ENCODE measurements at places on chromosomes 11 and 22.
A peak's percentile ranks its signal among the peaks of the same experiment; 100 is the strongest.

- peaks cover 10% of the 10 kb centered on the region for H3K4me1 ChIP-seq
- H3K4me3 ChIP-seq: peak within 1 kb of the TSS; percentile 51
- peak; percentile 88 for DNase-seq
- H3K27me3 ChIP-seq: peaks cover 15% of the 10 kb centered on the region
- H3K27ac ChIP-seq: no peak within 1 kb of the TSS
Measured at GRCh38 chr11:45285930-45286632, at the start of gene SYT13. Gene SYT13, minus strand, starts transcription at chr11:45286341. Its CDS starts 134 bp downstream, at chr11:45286207.

DNA sequence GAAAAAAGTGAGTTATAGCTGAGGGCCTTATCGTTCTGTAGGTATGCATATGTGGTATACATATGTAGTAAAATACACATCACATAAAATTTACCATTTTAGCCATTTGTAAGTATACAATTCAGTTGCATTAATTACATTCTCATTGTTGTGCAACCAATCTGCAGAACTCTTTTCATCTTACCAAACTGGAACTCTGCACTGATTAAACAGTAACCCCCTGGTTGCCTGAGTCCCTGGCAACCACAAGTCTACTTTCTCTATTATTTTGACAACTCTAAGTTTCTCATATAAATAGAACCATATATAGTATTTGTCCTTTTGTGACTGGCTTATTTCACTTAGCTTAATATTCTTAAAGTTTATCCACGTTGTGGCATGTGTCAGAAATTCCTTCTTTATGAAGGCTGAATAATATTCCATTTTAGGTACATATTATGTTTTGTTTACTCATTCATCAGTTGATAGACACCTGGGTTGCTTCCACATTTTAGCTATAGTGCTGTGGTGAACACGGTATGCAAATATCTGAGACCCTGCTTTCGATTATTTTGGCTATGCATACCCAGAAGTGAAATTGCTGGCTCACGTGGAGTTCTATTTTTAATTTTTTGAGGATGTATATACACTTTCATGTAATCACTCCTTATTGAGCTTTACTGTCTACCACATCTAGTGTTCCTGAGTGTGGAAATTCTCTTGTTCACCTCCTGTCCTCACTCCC, 1.6 kb upstream of the DDX10 start:
- no peak for DNase-seq
- H3K27me3 ChIP-seq: no peaks in the 10 kb centered on the region
- H3K4me1 ChIP-seq: peaks cover 8% of the 10 kb centered on the region
- H3K4me3 ChIP-seq: no peak overlapping the region
- H3K27ac ChIP-seq: no peak overlapping the region

GRCh38 chr22:41565403-41566054, 4.7 kb downstream of the CSDC2 start:
- H3K27me3 ChIP-seq: no peaks in the 10 kb centered on the region
- H3K4me3 ChIP-seq: no peak overlapping the region
- no peak for DNase-seq
- H3K27ac ChIP-seq: no peak overlapping the region
- H3K4me1 ChIP-seq: peaks cover 68% of the 10 kb centered on the region

DNA sequence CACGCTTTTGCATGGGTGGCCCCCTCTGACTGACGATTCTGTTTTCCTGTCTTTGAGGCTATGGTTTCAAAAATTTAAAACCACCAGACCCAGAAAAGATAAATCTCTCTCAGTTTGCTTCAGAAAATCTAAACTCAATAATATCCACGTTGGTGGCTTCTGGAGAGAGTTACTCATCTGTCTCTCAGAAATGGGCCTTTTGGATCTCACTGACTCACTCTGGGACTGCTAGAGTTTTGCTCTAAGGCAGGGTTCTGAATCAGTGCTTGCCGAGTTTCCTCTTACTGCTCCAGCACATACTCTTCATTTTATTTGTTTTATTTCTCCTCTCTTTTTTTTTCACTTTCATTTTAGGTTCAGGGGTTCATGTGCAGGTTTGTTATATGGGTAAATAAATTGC, 305.7 kb downstream of the BLID start:
- H3K27me3 ChIP-seq: no peaks in the 10 kb centered on the region
- no peaks in the 10 kb centered on the region for H3K4me1 ChIP-seq

DNA sequence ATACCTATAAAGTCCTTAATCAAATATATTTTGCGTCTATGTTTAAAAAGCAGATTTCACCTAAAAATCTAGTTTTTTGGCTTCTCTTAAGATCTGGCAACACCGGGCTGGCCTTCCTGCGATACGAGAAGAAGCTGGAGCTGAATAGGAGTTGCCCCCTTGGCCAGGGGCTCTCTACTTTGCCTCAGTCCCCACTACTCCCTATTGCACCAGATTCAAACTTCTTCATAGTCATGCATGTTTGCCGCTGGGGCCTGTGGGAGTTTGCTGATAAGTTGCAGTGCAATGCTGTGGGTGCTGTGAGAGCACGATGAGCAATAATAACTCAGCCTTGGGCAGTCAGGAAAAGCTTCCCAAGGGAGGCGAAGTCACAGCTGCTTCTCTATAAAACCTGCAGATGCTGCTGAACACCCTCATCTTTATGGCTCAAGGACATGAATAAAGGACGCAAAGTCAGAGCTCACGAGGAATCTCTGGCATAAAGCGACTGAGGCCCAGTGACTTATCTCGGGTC, 15.2 kb upstream of the EIF3D start:
- H3K4me3 ChIP-seq: no peak overlapping the region
- no peaks in the 10 kb centered on the region for H3K27me3 ChIP-seq
- DNase-seq: no peak
- no peaks in the 10 kb centered on the region for H3K36me3 ChIP-seq
- H3K27ac ChIP-seq: no peak overlapping the region
- peaks cover 10% of the 10 kb centered on the region for H3K4me1 ChIP-seq

DNA sequence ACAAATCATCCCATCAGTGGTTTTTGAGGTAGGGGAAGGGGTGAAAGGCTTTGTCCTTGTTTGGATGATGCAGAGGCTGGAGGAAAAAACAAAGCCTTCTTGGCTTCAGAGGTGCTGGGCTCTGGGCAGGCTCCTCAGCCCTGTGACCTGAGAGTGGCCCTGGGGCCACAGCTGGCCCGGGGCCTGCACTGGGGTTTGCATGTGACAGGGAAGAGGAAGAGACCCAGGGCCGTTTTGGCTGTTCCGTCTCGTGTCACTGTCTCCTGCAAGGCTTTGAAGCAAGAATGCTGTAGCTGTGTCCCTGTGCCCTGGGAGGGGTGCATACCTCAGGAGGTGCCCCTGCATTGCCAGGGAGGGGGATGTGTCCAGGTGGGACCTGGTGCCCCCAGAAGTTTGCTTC, 12.6 kb downstream of the ARHGAP8 start:
- H3K4me3 ChIP-seq: no peak overlapping the region
- H3K4me1 ChIP-seq: peaks cover 12% of the 10 kb centered on the region
- no peak overlapping the region for H3K27ac ChIP-seq
